ENCODE measurements at places on chromosomes 1 and 21.

DNA sequence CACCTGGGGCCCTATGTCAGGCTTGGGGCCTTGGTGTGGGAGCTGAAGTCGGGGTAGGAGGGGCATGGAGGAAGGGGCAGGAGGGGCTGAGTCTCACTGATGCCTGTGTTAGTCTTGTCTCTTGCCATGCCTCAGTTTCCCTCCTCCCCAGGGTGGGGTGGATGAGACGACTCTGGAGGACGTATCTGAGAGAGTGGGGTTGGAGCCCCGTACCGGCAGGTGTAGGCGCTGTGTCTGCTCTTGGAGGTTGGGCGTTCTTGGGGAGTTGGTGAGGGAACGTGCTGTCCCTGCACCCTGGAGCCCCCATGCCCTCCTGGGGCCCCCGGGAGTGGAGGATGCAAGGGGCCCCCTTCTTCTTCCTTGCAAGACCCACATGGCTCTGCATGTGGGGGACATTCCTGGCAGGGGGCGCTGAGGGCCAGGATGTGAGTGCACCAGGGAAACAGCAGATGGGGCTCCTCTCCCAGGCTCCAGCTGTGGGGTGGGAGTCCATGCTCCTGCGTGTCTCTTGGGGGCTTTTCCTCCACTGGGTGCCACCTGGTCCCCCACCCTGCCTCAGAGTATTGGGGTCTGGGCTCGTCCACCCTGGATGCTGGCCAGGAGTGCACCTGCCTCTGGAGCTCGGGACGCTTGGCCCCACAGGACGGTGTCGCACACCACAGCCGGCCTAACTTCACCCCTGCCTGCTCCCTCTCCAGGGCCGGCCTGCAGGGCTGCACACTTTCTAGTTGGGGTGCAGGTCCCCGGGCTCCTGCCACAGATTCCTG lies 1.4 kb upstream of the TNFRSF14 start:
- DNase-seq, result peak; percentile 65

GRCh38 chr1:110612060-110612745 lies 6.0 kb upstream of the KCNA2 start:
- no peak for DNase-seq

DNA sequence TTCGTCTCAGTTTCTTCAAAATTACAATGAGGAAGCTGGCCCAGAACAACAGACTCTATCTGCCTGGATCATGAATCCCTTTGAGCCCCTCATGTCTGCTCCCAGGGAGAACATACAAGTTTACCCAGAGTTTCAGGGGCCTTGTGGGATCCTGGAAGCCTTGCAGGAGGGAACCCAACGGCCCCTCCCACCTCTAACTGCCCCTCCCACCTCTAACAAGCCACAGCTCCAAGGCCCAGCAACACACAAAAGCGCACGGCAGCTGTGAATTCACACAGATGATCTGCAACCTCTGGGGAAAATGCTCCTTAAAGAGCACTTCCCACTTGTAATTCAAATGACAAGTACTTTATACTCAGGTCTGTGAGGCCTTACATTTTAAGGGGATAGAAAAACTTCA lies 113.3 kb downstream of the NPHP4 start:
- DNase-seq, result no peak

DNA sequence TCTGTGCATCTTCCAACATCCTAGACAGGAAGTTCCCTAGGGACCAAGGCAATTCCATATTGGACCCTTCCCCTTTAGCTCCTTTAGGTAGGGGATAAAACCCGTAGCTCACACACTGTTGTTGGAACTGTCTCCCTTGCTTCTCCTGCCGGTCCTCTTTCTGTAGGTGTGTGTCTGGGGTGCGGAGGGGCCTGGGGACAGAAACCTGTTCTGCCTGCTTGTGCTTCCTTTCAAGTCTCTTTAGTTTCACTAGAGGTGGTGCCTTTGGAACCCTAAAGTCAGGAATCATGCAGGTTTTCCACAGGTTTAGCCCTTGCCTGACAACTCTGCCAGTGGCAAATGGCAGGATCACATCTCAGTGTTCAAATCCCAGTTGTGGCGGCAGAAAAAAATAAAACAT lies 74.6 kb upstream of the PTGFRN start:
- DNase-seq, result no peak

DNA sequence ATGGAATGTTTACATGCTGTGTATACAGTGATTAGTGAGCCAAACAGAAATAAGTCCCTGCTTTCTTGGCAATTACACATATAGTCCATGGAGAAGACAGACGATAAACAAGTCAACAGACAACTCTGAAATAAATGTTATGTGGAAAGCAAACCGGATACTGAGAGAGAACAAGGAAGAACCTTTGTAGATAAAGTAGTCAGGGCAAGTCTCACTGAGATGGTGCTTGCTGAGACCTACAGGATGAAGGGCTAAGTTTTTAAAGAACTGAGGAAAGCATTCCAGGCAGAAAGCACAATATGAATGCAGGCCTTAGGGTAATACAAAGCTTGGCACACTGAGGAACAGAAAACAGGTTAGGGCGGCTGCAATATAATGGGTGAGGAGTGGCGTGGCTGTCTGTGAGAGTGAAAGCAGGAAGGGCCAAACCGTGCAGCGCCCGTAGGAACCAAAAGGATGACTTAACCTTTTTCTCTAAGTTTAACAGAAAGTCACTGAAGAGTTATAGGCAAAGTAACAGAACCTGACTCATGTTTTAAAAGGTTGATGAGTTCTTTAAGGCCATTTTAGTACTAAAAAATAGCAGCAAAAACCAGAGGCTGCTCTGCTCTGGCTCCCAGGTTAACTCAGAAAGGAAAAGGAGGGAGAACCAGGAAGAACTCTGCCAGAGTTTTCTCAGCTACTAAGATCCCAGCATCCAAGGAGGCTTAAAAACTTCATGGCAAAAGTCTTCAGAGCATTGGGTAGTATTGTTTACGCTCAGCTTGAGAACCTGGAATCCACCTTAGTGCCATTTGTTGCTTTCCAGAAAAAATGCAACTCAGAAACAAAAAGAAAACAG lies 8.7 kb upstream of the TTF2 start:
- no peak for DNase-seq

- no peak for DNase-seq
Observed at GRCh38 chr1:172054172-172054571, 212.9 kb downstream of the DNM3 start.

DNA sequence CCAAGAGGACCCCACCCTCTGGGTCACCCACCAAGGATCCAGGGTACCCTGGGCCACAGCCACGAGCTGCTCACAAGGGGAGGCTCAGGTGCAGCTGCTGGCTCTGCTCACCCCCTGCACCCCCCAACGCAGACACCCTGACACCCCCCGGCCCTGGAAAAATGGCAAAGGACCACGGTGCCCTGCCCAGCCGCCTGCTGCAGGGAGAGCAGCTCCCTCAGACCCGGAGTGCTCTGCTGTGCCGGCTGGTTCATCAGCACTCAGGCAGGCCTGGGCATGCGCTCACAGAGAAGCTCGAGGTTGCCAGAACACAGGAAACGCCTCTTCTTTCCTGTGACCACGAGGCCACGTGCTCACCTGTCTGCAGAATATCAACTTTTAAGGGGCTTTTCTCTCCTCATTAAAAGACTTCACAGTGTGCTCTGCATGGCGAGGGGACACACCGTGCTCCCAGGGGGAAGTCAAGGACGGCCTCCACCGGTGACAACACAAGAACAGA lies 4.3 kb upstream of the C1QTNF12 start:
- no peak for DNase-seq

GRCh38 chr1:95252422-95252821 lies 18.4 kb downstream of the RWDD3 start:
- DNase-seq, result peak; percentile 11

DNA sequence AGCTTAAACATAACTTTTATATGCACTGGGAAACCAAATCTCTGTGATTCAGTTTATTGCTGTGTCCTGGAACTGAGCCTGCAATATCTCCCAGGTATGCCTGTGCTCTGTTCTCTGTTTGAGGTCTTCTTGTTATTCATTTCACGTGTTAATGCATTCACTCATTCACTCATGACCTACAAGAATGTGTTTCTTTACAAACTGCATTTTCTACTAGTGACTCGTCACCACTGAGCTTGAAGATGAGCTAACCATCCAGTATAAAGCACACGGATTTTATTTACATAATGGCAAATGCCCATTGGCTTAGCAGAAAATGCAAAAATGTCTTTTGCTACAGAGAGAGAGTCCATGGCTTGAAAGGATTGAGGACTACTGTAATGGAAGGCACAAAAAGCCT lies 75.0 kb upstream of the DUSP10 start:
- no peak for DNase-seq

DNA sequence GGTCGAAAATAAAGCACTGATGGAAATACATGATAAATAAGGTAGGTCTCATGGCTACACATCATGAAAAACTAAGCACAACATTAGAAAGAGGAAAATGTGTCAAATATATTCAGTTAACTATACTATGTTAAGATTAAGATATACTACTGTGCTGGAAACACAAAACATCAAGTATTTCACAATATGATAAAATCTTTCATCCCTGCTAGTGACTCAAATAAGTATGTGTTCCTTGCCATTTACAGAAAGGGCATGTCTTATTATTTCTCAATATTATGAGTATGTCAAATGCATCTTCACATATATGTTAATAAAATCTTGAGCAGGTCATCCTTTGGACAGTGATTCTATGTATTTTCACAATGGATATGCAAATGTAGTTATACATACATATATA lies 1260.1 kb upstream of the ADGRL2 start:
- no peak for DNase-seq

- peak; percentile 32 for DNase-seq
Observed at GRCh38 chr1:199948587-199949280, 78.8 kb upstream of the NR5A2 start.

DNA sequence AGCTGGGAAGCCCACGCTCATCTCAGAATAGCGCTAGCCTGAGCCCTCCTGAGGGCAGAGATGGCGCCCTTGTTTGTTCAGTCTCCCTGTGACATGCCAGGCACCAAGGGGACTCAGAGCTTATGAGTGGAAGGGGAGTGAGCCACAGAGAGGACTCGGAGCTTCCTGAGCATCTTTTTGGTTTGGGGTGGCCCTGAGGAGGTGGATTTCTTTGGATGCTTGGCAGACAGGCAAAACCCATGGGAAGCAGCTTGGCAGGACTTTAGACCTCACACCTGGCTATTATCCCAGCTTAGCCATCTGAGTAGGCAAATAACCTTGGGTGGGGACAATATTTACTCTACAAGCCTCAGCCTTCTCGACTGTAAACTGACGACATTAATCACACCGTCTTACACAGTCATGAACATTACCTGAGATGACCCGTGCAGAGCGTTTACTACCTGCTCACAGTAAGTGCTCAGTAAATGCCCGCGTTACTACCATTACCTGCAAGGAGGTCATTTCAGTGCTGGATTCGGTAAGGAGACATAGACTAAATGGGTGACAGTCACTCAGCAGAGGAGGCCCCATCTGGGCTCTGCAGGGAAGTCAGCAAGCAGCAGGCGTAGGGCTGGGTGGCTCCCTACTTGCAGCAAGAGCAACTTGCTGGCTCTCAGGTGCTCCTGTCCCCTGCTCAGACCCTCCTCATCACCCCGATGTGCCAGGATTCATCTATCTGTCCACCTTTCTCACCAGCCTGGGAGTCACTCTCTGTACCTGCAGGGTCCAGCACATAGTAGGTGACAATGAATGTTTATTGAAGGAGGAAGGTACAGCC lies 54.9 kb downstream of the KLHDC7A start:
- DNase-seq, result no peak

- DNase-seq, result no peak
Observed at GRCh38 chr1:60746278-60746791, 336.0 kb upstream of the NFIA start.

DNA sequence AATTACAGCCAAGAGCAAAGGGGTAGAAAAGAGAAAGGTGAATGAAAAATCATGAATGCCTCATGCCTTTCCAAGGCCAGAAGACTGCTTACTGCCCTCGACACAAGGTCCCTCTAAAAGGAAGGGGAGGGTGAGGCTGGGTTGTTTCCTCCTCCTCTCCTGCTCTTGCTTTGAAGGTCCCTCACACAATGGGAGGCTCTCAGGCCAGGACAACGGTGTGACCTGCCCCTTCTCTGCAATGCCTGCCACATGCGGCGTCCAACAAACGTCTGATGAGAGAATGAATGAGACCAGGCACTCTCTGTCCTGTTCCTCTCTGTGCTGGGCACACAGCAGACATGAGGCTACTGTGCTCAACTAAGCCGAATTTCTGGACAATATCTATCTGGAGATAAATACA lies 51.3 kb downstream of the SSBP3 start:
- no peak for DNase-seq

DNA sequence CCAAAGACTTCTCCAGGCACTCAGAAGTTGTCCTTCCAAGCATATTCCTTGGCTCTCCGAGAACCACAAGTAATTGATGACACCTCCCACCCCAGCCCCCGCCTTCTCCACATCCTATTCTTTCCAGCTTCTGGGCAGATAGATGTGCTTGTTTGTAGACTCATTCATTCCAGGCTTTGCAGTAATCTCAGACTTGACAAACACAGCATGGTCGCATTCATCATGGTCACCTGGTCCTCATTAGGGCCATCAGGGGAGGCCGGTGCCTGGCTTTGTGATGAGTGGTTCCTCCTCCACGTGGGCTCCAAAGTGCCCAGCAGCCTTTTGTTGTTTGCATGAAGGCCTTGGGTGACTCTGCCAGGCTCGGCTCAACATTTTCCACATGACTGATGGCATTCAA lies 28.5 kb upstream of the KCNE2 start:
- DNase-seq, result no peak

DNA sequence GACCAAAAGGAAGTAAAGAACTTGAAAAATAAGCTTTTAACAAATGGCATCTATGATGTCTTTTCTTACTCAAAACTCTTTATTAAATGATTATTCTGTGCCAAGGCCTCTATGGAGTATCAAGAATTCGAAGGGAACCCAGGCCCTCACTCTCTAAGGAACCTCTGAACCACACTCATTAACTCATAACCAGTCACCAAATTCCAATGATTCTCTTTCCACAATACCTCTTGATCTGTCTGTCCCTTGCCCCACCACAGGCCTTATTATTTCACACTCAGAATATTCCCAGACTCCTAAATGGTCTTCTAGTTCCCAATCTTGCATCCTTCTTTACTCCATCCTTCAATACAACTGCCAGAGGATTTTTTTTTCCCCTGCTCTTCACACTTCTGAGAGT lies 37.0 kb downstream of the PCSK9 start:
- DNase-seq, result no peak

DNA sequence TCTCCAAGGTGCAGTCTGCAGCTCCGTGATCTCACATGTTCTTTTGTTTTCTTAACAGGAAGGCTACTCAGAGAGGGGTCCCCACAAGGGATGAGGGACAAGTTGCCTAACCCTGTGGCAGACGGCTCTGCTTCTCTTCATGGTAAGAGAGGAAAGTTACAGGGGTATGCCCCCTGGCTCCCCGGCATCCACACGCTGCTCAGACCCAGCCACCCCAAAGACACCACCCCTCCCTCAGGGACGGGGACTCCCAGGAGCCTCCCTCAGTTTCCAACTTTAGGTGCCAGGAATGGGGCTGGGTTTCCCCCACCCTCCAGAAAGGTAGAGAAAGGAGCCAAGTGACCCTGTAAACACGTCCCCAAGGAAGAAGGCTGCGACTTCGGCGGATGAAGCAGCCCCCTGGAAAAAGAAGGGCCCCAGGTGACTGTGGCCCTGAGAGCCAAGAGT lies 19.7 kb downstream of the OPTC start:
- no peak for DNase-seq

GRCh38 chr1:119327094-119327449 lies 41.5 kb upstream of the HAO2 start:
- no peak for DNase-seq

GRCh38 chr1:164780863-164781262 lies 221.9 kb downstream of the PBX1 start:
- DNase-seq, result no peak
